ENCODE measurements at places on chromosomes 11 and 22.

DNA sequence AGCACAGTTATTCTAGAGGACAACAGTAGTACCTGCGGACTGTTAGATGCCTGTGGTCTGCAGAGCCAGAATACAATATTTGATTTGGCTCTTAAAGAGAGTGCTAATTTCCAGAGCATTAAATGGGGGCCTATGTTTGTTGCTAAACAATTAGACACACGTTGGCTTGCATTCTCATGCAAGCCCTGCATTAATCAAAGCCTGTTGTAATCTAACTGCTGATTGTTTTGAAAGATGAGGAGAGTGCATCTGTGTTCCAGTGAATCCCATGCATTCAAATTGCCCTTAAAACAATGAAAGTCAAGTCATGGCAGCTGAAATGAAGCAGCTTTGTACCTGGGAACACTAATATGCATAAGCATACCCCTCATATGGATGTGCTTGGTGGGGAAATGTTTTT lies 419.4 kb downstream of the DYNC2H1 start:
- DNase-seq = no peak

DNA sequence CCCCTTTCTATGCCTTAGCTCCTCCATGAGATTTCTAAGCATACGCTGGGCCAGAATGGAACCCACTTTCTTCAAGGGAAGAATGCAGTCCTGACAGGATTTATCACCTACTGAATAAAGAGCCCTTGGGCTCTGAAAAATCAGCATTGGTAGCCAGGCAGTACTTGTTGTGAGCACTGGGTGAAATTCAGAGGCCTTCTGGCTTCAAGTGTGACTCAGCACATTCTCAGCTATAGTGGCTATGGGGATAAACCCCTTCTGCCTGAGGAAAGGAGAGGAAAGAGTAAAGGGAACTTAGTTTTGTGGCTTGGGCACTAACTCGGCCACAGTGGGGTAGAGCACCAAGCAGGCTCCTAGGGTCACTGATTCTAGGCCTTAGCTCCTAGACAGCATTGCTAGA lies 574.8 kb downstream of the JRKL start:
- DNase-seq = peak; percentile 58

DNA sequence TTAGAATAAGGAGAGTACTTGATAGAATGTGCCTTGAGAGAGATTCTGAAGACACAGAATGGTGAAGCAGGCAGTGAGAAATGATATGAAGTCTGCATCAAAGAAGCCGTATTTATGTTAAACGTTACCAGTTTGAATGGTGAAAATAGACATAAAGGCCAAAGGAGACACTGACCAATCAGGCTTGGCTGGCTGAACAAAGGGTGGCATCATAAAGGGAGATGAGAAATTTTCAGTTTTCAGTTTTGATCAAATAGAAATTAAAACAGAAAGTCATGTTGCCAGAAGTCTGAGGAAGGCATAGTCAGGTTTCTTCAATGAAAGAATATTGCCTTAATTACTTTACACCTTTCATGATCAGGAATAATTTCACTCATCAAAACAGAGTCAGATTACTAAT lies 6.6 kb downstream of the OR51F1 start:
- no peak for DNase-seq

- no peak for DNase-seq
These were observed 34.0 kb upstream of the FADD start for GRCh38 chr11:70169127-70169526.

- no peak for DNase-seq
These were observed 1.2 kb downstream of the ELFN2 start for GRCh38 chr22:37425800-37426705.

- DNase-seq = no peak
These were observed 4.0 kb downstream of the SSRP1 start for GRCh38 chr11:57331720-57332119.

DNA sequence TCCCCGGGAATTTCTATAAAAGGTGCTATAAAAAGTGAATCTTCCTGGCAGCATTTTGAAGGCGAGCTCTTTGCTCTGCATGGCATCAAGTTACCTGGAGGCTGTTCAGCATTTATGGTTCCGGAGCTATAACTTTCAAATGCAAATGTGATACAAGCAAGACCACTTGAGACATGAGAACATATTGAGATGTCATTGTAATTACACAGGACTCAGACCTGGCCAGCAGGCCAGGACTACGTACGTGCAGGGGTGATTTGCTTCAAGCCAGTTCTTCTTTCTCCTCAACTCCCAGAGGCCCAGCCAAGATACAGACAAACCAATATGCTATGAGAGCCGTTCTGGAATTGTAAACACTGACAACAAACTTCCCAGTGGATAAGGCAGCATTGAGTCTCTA lies 227.4 kb upstream of the FAT3 start:
- DNase-seq = no peak

DNA sequence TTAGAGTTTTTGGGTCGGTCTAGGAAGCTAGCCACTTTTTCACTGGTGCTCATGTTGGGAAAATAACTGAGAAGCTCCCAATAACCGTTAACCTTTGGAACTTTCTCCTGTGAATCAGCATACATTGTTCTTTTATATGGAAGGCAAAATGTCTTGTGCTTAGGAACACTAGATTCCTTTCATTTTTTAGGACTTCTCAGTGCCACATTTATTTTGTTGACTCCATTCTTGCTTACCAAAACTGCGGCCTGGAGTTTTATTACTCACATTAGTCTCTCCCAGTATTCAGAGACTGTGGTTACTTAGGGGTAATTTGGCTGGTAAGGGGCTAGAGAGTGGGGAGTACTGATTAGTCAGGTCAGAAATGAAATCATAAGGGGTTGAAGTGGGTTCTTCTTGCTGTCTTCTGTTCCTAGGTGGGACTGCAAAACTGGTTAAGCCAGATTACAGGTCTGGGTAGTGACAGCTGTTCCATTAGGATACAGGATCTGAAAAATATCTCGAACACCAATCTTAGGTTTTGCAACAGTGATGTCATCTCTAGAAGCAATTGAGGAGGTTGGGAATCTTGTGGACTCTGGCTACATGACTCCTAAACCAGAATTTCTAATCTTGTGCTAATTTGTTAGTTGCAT lies 631.4 kb upstream of the LUZP2 start:
- DNase-seq = no peak

- DNase-seq = peak; percentile 16
These were observed 4.3 kb downstream of the ARHGEF12 start for GRCh38 chr11:120340529-120340928.

- DNase-seq = no peak
These were observed 62.8 kb upstream of the PRDM11 start for GRCh38 chr11:45083544-45084087.

DNA sequence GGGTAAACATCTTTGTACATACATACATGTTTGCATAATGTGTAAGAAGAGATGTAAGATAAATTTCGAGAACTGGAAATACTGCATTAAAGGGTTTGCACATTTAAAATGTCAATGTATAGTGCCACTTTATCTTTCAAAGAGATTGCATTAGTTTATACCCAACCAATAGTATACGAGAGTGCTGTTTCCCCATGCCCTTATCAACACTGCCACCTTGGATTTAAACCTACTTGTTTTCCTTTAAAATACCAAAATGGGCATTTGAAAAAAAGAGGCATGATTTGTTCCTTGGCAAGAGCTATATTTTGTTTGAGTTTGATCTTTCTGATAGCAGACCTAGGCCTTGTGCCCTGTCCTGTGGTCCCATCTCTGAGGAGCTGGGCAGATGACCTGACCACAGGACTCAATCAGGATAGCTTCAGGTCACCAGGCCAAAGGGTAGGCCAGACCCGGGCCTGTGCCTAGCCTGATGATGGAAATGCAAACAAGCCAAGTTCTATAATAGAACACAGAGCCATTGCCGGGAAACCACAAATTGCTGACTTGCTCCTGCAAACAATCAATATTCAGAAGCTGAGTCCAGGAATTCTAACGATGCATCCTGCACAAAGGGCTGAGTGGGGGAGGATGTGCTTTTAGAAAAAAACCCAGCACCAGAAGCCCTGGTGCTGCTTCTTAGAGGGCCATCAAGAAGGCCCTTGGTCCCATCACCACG lies 16.9 kb upstream of the ALG8 start:
- peak; percentile 86 for DNase-seq

- no peak for DNase-seq
These were observed 106.3 kb downstream of the ATXN10 start for GRCh38 chr22:45777852-45778375.
